ENCODE measurements at places on chromosomes 11 and 22. TPM values are rescaled to one million over a fixed set of nuclear protein-coding genes. Genes with fewer than 3 reads are reported as not detected.

The HEPACAM gene
- not detected for total RNA-seq

The CXCR5 gene
- 0.30 TPM for total RNA-seq

The MS4A7 gene
- total RNA-seq: not detected

The OR8D1 gene
- not detected for total RNA-seq

The APOA4 gene
- total RNA-seq: not detected

The TIMM10B gene
- total RNA-seq: 32.5 TPM

The SCN3B gene
- not detected for total RNA-seq

The UPB1 gene
- total RNA-seq: 0.09 TPM

The FXYD6 gene
- total RNA-seq: not detected

The HEPN1 gene
- total RNA-seq: not detected

The SLC6A5 gene
- not detected for total RNA-seq
